ENCODE measurements at places on chromosomes 7 and 10.

- no peak for DNase-seq
These were observed 66.1 kb upstream of the RNF148 start for GRCh38 chr7:122768827-122769226.

GRCh38 chr7:42621543-42622219, 290.2 kb downstream of the C7orf25 start:
- DNase-seq, result no peak

DNA sequence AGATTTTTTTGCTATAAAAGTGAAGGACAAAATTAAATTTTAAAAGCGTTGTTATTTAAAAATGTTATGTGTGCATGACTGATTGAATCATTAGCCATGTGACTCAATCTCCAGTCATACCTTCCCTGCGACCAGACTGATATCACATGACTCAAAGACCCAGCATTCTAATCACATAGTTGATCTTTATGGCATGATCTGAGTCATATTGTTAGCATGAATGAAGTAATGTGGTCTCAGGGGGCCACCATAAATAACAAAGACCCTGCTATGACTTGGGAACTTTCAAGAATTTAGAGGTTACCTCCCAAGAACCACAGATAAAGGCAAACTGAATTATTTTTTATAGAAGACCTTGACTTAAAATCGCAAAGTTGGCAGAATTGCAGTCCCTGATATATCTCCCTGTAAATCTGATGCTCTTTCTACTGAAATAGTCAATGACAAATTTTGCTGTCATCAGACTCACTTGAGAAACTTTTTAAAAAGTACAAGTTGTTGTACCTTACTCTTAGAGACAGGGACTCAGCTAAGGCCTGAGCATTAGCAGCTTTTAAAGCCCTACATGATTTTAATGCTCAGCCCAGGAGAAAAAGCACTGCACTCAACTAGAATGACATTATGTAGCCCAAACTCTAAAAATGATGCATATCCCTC, 717.3 kb downstream of the XPNPEP1 start:
- DNase-seq, result no peak

- no peak for DNase-seq
These were observed 55.2 kb upstream of the RPA3 start for GRCh38 chr7:7773334-7774309.

DNA sequence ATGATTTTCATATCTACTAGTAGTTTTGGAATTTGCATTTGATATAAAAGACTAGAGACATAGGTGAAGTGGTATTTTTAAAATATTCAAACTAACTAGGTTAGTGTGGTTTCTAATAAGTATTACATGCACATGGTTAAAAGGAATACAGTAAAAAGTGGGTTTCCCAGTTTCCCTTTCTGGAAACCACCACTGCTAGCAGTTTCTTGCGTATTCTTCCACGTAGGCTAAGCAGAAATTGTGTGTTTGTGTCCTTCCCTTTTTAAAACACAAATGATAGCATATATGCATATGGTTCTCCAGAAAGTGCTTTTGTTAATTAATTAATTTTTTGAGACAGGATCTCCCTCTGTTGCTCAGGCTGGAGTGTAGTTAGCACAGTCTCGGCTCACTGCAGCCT, 15.4 kb downstream of the NRF1 start:
- no peak for DNase-seq

GRCh38 chr10:7471720-7472367, 61.0 kb upstream of the SFMBT2 start:
- no peak for DNase-seq

DNA sequence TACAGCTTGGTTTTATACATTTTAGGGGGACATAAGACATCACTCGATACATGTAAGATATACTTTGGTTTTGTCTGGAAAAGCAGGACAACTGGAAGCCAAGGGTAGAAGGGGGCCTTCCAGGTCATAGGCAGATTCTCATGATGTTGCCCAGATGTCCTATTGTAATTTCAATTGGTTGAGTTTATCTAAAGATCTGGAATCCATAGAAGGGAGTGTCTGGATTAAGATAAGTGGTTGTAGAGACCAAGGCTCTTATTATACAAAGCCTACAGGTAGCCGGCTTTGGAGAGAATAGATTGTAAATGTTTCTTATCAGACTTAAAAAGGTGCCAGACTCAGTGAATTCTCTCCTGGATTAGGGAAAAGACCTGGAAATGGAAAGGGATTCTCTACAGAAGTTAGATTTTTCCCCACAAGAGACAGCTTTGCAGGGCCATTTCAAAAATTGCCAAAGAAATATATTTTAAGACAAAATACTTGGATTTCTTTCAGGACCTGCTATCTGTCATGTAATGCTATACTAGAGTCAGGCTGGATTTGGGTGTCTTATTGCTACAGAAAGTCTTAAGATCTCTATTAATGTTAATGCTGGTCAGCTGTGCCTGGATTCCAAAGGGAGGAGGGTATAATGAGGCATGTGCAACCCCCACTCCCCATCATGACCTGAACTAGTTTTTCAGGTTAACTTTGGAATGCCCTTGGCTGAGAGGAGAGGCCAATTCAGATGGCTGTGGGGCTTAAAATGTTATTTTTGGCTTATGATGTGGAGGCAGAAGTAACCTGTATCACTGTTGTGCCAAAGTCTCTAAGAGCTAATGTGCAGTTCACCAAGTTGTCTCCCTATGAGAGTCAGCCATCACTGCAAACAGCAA, 511.1 kb upstream of the C7orf33 start:
- no peak for DNase-seq

- no peak for DNase-seq
These were observed 21.6 kb upstream of the PPA1 start for GRCh38 chr10:70254778-70255328.

DNA sequence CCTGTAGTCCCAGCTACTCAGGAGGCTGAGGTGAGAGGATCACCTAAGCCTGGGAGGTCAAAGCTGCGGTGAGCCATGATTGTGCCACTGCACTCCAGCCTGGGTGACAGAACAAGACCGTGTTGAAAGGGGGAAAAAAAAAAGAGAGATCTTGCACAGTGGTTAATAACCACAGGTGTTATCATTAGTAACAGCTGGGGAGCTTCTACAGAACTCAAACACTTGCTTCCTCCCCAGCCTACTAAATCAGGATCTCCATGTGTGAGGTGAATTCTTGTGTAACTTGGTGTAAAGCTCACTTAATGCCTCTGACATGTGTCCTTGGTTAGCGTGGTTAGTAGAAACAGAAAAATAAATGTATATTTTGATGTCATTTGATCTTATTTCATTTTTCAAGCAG, 43.9 kb upstream of the BMS1 start:
- no peak for DNase-seq

DNA sequence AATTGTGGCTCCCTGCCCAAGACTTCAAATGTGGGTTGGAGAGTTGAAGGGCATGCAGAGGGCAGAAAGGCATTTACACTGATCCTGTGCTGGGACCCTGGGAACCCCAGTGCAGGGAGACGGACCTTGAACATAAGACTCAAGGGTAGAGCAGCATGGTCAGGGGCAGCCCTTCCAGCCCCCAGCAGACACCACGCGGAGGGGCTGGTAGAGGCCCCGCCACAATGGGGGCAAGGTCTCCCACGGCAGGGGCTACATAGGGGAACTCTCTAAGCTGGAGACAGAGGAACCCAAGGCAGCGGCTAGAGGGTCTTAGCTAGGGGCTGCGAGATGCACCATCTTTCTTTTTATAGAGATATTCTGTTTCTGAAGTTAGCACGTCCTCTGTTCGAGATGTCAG, 45.2 kb upstream of the EBF3 start:
- no peak for DNase-seq

- no peak for DNase-seq
These were observed 68.3 kb upstream of the FAM171A1 start for GRCh38 chr10:15439341-15439842.

DNA sequence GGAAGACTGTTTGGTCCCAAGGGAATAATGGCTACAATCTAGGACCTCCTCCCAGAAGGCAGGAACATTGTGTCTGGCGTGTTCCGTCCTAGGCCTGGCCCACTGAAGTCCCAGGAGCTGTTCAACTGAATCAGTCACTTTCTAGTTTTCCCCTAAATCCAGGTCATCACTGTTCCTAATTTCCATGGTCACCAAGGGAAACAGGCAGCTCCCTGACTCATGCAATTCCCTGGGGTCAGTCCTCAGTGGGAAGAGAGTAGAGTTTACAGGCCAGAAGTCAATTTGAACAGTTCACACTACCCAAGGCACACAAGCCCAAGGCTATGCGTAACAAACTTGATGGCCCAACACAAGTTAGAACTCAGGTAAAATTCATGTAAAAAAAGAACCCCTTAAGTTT, 44.0 kb downstream of the CREB3L2 start:
- DNase-seq, result no peak

GRCh38 chr7:6032167-6032566, 991 bp downstream of the ANKRD61 start:
- no peak for DNase-seq

- no peak for DNase-seq
These were observed 77.3 kb downstream of the LRRN3 start for GRCh38 chr7:111168182-111168581.
